DMS79 (cell line): ENCODE measurements at places on chromosomes 12 and 14.

- no peak for DNase-seq
These were observed 280.7 kb upstream of the SOX5 start for GRCh38 chr12:24230061-24230701.

- DNase-seq: no peak
These were observed 5.7 kb upstream of the STYX start for GRCh38 chr14:52724360-52724644.

- no peak for DNase-seq
These were observed 392.0 kb downstream of the FUT8 start for GRCh38 chr14:65804439-65805112.

DNA sequence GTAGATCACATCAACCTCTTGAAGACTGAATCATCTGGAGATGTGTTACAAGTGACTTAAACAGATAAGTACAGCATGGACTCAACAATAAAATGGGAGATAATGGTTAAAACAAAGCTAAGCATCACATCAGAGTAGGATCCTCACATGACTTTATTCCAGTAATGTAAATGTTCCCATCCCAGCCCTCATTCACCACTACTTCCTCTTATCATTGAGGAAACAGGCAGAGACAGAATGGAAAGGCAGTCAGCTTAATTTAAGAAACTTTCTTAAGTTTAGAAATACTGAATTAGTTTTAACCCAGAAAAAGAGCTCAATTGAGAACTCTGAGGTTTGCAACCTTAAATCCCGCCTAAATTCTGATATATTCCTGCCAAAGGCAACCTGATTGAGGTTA lies 1.2 kb upstream of the ALG10 start:
- no peak for DNase-seq

DNA sequence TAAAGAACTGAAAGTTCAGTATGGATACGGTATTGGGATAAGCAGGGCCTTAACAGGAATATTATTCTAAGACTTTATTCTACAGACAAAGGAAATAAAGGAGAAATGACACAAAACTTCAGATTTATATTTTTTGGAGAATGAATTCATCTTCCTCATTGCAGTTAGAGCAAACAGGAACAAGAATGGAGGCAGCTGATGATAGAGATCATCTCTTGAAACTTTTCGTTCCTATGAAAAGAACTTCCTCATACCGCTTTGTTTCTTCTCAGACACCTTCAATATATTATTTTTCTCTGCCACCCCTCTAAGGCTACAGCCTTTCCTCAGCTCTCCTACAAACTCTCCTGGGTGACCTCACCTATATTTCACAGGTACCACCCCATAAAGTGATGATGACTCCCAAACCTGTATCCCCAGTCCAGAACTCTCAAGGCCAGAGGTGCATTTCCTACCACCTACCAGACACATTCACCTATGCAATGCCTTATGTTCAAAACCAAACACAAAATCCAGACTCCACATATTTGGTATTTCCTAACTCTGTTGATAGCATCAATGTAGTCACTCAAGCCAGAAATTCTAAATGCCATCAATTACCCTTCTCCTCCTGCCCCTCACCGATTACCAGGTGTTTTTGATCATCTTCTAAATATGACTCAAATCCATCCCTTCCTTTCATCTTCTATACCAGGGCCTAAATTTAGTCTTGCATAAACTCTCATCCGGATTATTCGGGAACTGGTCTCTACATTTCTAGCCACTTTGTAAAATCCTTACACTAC lies 7.4 kb downstream of the MAP4K5 start:
- no peak for DNase-seq

- peak; percentile 87 for DNase-seq
These were observed 417.0 kb downstream of the DPF3 start for GRCh38 chr14:72476657-72477499.

DNA sequence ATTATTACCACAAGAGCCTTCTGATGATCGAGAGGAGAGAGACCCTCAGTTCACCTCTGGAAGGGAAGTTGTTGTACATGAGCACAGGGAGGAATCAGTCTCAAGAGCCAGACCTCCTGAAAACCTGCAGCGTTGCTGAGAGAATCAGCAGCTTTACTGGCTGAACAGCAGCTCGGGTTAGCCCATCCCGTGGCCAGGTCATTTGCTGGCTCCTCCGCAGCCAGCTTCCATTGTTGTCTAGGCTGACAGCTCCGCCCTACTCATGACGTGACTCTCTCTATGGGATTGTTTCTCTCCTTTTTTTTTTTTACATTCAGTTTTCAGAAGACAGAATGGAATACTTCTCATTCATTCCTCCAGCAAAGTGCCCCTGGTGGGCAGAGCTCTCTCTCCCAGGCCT lies 69.9 kb downstream of the TGFB3 start:
- no peak for DNase-seq

DNA sequence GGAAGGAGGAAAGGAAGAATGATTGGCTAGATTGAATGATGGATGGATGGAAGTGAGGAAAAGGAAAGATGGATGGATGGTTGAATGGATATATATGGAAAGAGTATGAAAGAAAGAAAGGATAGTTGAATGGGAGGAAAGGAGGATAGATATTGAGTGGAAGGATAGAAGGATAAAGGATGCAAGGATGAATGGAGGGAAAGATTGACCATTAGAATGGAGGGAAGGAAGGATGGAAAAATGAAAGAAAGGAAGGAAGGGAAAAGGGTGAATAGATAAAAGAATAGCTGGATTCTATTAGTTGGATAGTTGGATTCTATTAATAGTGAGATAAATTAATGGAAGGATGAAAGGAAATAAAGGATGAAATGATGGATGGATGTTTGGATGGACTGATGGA lies 105.9 kb downstream of the CALM1 start:
- DNase-seq: no peak

- DNase-seq: peak; percentile 42
These were observed 20.4 kb downstream of the CCDC88C start for GRCh38 chr14:91396959-91397815.

DNA sequence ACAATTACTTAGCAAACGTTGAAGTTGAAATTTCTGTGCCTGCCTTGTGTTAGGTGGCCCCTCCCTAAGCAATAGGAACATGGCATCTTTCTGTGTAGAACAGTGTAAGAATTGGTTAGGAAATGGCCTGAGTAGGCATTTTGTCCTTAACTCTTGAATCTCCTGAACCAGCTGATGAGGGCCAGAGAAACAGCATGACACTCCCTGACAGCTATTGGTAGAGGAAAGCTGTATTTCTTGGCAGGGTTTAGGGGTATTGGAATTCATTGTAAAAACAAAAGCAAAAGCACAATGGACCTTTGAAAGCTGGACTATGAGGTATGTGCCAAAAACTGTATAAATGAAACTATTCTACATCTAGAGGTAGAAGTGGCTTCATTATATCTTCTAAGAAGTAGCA lies 40.6 kb upstream of the LRTM2 start:
- no peak for DNase-seq

GRCh38 chr12:131683266-131684014 lies 27.4 kb upstream of the SFSWAP start:
- DNase-seq: no peak

GRCh38 chr12:570435-570920 lies 92.8 kb downstream of the NINJ2 start:
- DNase-seq: no peak

DNA sequence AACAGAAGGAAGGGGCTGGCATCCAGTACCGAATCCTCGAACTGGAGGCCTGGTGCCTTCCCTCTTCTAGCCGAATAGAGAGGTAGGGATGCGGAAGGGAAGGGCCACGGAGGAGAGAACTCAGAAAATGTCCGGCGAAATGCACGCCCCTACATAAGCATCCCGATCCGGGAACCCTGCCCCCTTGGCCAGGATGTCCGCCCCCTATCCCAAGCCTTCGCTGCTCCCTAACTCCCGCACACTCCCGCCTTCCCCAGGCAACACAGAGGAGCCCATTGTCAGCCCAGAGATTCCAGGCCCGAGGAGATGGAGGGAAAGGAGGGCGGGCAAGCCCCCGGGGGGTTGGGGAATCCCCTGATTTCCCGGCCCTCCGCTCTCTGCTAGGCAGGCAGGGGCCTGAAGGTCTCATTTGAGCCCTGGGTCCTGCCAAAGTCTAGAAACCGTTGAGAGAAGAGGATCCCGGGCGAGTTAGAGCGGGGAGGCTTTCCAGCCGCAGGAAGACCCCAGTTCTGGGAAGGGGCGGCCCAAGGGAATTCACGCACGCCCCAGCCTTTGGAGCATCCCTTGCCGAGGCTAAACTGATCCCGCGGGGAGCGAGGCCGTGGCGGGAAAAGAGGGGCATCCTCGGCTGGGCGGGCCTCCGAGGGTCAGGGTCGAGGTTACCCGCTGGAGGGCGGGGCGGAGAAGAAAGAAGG lies 569 bp upstream of the ARHGEF40 start:
- DNase-seq: peak; percentile 70

DNA sequence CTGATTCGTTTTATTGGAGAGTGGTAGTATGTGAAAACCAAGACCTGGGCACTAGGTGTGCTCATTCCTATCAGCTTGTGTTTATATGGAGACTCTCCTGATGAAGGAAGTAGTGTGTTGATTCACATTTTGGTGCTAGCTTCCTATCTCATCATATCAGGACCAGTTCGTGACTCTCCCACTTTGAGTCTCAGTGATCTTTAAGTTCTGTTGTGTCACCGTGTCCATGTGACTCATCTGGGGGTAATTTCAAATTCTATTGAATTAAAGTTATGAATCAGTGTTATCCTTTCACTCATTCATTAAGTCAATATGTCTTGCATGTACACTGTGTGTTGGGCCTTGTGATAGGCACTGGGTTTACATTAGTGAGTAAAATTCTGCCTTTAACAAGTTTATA lies 180.2 kb downstream of the CACNA1C start:
- no peak for DNase-seq

DNA sequence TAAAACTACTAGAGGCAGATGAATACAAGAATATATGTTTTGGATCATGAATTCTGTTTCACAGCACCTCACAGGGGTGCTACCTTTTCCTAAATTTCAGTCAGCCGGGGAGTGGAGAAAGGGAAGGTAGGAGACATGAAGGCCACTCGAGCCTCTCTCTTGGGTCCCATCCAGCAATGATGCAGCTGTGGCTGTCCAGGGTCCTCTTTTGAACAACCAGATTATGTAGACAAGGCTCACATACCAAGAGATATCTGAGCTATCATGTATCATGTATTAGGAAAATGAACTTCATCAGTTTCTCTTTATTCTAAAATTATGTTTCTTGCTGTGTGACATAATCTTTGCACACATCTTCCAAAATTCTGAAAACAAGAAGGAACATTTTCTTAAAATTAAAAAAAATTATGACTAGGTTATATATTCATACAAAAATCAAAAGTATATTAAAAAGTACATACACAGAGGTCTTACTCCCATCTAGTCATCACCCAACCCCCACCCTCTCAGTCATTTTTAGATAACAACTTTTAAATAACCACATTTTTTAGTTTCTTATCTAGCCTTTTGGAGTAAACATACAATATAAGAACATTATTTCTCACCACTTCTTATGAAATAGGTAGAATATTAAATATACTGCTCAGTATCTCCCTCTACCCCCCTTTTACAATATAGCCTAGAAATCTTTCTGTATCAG lies 88.7 kb downstream of the ACADS start:
- DNase-seq: no peak

- DNase-seq: peak; percentile 38
These were observed 53.0 kb downstream of the SMUG1 start for GRCh38 chr12:54135621-54136350.

DNA sequence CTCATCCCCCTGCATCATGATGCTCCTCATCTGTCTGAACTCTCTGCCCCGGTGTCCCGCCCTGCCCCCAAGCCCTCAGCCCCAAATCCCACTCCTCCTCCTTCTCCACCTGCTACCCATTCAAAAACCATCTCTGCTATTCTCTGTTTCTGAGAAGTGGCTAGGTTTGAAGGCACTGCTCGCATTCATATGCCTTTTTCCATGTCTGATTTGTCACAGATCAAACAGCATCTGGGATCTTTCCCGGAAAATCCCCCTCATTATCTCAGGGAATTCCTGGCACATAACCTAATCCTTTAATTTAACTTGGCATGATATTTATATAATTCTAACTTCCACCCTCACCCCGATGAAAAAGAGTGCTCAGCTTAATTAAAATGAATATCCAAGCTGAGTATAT lies 3.3 kb upstream of the ADAM20 start:
- DNase-seq: no peak
